Large intestine (tissue), 12 donors: ENCODE measurements at places on chromosomes 6 and 20.

DNA sequence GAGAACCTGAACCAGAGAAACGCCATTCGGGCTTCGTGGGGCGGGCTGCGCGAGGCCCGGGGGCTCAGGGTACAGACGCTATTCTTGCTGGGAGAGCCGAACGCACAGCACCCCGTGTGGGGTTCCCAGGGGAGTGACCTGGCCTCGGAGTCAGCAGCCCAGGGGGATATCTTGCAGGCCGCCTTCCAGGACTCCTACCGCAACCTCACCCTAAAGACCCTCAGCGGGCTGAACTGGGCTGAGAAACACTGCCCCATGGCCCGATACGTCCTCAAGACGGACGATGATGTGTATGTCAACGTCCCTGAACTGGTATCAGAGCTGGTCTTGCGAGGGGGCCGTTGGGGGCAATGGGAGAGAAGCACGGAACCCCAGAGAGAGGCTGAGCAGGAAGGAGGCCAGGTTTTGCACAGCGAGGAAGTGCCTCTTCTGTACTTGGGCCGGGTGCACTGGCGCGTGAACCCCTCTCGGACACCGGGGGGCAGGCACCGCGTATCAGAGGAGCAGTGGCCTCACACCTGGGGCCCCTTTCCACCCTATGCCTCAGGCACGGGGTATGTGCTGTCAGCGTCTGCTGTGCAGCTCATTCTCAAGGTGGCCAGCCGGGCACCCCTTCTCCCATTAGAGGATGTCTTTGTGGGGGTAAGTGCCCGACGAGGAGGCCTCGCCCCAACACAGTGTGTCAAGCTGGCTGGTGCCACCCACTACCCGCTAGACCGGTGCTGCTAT lies 904 bp downstream of the B3GALT4 start:
- DNase-seq: no peak

DNA sequence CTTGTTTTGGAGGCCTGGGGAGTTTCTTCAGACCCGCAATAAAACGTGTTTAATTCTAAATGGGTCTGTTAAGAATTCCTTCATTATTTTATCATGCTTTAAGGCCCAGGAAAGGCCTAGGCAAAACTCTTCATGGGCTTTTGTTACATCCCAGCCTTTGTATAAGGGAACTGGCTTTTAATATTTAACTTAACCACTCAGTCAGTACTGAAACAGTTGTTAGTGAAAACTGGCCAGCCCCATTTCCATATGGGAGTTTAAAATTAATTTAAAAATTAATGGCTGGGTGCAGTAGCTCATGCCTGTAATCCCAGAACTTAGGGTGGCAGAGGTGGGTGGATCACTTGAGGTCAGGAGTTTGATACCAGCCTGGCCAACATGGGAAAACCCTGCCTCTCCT lies 213.2 kb upstream of the FKBP1C start:
- DNase-seq: no peak

DNA sequence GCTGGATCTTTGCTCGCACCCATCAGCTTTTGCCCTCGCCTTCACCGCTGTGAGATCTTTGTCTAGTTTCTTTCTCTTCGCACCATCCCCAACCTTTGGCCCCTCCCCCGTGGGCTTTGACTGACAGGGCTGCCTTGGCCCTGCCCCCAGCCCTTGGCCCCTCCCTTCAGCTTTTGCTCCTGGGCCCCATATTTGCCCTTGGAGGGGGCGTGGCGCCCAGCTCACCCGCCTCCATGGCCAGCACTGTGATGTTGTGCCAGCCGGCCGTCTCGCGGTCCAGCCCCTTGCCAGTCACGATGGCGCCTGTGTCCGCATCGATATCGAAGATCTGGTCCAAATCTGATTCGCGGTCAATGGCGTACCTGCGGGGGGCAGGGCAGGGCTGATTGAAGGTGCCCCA lies 81.1 kb downstream of the CD40 start:
- DNase-seq: no peak

DNA sequence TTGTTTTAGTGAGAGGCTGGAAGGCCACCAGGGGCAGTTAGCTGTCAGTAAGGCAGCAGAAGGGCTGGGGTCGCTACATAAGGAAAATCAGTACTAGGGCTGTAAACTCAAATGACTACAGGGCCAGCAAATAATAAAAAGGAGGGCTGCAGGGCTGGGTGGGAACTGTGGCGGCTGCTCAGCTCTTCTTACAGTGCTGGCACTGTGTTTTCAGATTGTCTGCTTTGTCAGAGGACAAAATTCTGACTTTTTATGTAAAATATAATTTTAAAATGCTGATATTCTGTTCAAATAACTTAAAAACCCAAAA lies 23.2 kb downstream of the HLA-A start:
- no peak for DNase-seq

DNA sequence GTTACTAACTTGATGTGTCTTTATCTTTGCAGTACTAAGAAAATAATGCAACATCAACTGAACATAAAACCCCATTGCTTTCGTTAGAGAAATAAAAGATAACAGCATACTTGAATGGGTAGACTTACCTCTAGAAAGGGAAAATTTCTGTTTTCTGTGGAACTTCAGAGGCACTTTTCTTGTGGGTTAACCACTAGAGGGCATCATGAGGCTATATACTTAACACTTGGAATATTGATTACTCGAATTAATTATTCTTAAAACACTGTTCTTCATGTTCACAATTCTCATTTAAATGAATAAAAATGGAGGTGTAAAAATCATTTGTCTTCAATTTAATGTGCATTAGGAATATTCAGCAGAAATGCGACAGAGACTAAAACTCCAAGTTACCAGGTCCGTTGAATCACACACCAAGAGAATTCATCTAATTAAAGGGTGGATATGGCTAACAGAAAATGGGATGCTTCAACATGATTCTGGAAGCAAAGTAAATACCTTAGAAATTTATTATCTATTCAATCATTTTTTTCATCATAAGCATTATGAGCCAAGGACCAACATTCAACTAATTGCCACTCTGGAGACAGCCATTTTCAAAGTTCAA lies 330.8 kb upstream of the PREP start:
- DNase-seq: no peak

- peak; percentile 85 for DNase-seq
Measured at GRCh38 chr20:24934101-24934661, 14.9 kb upstream of the CST7 start.

GRCh38 chr6:36147294-36147693 lies 17.0 kb downstream of the MAPK13 start:
- peak; percentile 44 for DNase-seq

DNA sequence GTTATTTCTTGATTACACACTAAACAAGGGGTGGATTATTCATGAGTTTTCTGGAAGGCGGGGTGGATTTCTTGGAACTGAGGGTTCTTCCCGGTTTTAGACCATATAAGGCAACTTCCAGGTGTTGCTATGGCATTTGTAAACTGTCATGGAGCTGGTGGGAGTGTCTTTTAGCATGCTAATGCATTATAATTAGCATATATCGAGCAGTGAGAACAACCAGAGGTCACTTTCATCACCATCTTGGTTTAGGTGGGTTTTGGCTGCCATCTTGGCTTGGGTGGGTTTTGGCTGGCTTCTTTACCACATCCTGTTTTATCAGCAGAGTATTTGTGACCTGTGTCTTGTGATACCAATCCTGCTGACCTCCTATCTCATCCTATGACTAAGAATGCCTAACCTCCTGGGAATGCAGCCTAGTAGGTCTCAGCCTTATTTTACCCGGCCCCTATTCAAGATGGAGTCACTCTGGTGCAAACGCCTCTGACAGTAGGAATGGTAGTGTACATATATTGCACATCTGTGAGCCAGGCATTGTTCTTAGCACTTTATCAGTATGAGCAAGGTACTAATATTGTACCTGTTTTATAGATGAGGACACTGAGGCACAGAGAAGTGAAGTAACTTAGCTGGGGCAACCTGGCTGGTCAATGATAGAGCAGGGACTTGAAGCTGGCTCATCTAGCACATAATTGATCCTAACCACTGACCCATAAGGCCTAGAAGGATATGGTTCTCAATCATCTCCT lies 203.7 kb downstream of the NFATC2 start:
- DNase-seq: no peak

DNA sequence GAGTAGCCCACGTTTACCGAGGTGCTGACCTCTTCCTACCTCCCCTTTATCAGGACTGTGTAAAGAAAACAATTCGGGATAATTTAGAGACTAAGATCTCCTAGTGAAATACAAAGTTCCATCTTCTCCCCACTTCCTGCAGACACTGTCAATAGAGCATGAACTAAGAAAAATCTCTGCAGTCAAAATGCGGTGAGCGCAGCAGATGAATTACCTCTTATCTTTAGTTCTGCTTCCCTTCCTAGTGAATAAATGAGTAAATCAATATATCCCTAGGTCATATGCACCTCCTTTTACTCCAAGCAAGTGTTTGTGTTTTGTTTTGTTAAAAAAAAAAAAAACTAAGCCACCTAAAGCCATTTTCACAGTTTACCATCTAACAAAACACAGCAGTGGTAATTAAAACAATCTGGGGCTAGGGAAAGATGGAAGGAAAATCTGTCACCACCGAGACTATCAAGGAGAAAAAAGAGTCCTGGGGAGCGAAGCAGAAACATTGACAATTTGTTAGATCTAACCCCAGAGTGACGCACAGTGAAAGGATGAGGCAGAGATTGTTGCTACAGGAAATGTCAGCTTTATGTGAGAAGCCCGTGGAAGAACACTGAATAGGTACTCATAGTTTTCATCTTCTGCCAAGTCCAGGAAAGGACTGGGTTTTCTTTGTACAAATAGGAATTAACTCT lies 159.4 kb upstream of the SPTLC3 start:
- no peak for DNase-seq

- peak; percentile 53 for DNase-seq
Measured at GRCh38 chr6:11043961-11044711, at the start of gene ELOVL2. TSS of gene ELOVL2 (minus strand) at chr6:11044305. CDS start at chr6:11044230, 75 bp downstream.

DNA sequence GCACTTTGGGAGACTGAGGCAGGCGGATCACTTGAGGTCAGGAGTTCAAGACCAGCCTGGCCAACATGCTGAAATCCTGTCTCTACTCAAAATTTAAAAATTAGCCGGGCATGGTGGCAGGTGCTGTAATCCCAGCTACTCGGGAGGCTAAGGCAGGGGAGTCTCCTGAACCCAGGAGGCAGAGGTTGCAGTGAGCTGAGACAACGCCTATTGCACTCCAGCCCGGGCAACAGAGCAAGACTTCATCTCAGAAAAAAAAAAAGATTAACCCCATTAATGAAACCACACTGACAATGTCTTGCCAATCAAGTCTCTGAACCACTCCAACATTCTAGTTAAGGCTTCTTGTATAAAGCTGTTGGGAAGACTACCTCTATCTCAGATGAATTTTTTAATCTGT lies 4.0 kb downstream of the PREP start:
- DNase-seq: no peak

- DNase-seq: peak; percentile 78
Measured at GRCh38 chr6:138722425-138723371, 50.9 kb upstream of the CCDC28A start.

DNA sequence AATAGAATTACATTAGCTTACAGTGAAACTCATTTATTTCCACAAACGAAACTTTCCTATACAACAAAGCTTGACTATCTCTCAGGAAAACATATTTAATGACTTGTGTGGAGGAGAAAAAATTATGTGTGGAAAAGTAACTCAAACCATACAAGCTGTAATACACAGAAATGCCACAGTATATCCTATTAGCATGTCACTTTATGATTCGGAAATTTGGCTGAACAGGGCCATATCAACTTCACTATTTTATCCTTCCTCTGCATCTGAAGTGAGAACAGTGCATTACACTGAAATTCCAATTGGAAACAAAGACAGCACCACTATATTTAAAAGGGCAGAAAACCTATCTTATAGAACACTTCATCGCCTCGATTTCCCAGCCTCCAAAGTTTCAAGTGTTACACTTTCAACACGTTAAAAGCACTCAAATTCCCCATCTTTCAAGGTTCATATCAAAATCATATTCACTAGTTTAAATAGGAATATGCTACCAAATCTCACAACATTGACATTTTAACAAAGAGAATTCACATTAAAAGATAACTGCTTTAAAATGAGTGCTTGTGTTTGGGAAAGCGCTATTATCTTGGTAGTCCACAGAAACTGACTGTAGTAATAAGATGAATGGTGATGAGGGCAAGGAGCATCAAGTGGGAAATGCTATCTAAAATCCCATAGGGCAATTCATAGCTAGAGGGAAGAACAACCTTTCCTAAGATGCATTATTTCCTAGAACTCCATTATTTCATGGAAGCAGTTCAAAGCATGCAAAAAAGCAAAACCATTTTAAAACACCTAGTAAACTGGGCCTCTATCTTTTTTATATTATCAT lies 1.8 kb downstream of the REV3L start:
- DNase-seq: no peak

GRCh38 chr6:72739368-72739779 lies 117.5 kb downstream of the KCNQ5 start:
- DNase-seq: no peak

- DNase-seq: no peak
Measured at GRCh38 chr6:17156966-17157365, 55.1 kb downstream of the STMND1 start.

- no peak for DNase-seq
Measured at GRCh38 chr6:113365191-113365590, 492.0 kb upstream of the MARCKS start.

DNA sequence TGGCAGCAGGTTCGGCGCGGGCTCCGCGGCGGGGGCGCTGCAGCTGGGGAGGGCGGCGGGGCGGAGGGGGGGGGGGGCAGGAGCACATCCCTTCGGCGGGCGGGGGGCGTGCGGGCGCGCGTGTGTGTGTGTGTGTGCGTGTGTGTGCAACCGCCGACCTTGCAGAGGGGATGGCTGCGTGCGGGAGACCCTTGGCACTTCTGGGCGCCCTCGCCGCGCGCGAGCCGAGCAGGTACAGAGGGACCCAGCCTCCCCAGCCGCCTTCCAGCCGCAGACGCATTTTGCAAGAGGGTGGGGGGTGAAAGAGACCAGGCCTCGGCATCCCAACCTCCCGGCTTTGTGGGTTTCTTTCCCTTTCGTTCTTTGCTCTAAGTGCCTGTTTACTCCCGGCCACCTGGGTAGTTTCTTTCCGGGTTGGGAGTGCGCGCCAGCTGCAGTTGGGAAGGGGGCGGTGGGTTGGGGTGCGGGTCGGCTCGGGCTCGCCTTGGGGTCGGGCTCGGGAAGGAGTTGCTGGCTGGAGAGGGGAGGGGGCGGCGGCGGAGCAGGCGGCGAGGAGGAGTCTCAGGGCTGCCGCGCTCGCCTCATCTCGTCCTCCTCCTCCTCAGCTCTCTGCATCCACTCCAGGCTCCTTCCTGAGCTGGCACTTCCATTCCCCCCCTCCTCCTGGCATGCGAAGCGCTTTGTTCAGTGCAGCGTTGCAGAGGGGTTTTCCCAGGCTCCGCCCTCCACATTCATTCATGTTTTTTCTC lies 620 bp downstream of the HIVEP1 start:
- DNase-seq: peak; percentile 87

- no peak for DNase-seq
Measured at GRCh38 chr6:19934996-19935591, 97.9 kb downstream of the ID4 start.

- no peak for DNase-seq
Measured at GRCh38 chr6:169648617-169649016, 53.2 kb downstream of the WDR27 start.

- DNase-seq: no peak
Measured at GRCh38 chr6:168042426-168043192, 36.4 kb downstream of the FRMD1 start.

- peak; percentile 67 for DNase-seq
Measured at GRCh38 chr20:51631011-51631950, 88.8 kb upstream of the NFATC2 start.
